Stimulated activated naive CD8-positive, alpha-beta T cell treated with anti-CD3 and anti-CD28 coated beads, Interleukin-15, Interleukin-2, amounts not matched to agents 100 U/mL and 50 U/mL, for 24 hours (primary cell): ENCODE measurements at places on chromosomes 11 and 22.

DNA sequence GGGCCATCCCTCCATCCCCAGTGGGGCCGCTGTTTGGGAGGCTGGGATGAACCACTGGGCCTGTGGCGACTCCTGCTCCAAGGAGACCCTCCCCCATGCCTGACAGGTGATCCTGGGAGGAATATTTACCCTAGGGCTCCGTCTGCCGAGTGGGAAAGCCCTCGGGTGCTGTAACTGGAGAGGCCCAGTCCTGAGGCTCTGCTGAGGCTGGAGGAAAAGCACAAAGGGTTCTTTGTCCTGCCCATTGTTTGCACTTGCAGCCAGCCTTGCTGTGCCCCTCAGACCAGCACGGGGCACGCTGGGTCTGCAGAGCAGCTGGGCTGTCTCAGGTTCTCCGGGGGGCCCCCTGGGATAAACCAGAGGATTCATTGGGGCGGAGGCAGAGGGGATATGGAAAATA, 321.1 kb downstream of the MN1 start:
- no peak for DNase-seq

- no peak for DNase-seq
Measured at GRCh38 chr11:14059491-14059890, 97.0 kb downstream of the SPON1 start.

- DNase-seq = peak; percentile 14
Measured at GRCh38 chr22:24938741-24939341, 7.7 kb downstream of the LHFPL7 start.

DNA sequence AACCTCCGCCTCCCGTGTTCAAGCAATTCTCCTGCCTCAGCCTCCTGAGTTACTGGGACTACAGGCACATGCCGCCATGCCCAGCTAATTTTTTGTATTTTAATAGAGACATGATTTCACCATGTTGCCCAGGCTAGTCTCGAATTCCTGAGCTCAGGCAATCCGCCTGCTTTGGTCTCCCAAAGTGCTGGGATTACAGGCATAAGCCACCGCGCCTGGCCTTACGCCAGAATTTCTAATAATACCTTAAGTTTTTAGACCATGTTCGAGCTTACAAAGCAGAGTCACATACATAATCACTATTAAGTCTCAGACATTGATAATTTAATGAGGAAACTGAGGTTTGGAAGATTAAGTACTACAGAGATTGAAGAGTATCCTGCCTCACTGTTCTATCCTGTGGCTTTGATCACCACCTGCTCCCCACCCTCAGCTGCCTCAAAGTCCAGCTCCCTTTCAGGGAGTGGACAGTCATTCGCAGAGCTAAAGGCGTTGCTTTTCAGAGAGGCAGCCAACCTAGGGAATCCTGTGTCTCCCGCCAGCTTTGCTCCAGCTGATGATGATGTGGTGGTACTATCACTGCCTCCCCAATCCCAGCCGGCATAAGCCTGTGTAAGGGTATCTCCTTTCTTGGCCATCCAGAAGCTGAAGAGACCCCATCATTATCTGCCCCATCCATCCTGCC, 7.7 kb downstream of the UBASH3B start:
- no peak for DNase-seq

DNA sequence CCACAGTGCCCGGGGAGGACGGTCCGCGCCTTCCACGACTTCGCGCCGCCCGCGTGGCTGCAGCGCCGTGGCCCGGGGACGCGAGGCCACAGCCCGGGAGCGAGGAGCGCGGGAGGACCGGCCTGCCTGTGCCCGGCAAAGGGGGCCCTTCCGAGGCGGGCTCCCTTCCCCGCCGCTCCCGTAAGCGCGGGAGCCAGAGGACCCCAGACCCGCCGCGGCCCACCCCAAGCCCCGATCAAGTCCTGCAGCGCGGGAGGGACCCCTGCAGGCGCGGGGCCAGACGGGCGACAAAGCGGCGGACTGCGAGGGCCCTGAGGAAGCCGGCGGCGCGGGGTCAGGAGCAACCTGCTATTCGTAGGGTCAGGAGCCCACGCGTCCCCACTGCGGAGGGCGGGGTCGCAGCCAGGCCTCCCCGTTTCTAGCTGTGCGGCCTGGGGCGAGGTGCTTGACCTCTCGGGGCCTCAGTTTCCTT, 110.3 kb downstream of the WNT7B start:
- DNase-seq = no peak

- DNase-seq = peak; percentile 83
Measured at GRCh38 chr11:64856382-64857227, 12.2 kb upstream of the CDC42BPG start.

GRCh38 chr11:59815754-59816153, 5.2 kb upstream of the MRPL16 start:
- DNase-seq = no peak

DNA sequence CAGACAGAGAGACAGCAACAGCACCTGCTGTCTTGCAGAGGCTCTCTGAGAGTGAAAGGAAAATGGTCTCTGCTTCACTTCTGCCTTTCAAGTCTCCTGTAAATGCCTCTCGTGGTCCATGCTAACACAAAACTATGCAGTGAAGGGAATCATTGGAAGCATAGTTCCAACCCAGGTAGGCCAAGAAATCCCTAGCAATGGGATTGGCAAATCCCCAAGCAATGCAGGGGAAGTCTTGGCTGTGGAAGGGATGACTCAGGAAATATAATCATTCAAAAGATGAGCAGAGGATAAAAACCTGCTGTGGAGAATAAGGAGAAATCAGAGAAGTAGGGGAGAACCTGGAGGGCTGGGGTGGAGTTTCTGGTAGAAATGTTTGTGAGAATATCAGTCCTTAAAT, 216.1 kb upstream of the ZBED5 start:
- no peak for DNase-seq

DNA sequence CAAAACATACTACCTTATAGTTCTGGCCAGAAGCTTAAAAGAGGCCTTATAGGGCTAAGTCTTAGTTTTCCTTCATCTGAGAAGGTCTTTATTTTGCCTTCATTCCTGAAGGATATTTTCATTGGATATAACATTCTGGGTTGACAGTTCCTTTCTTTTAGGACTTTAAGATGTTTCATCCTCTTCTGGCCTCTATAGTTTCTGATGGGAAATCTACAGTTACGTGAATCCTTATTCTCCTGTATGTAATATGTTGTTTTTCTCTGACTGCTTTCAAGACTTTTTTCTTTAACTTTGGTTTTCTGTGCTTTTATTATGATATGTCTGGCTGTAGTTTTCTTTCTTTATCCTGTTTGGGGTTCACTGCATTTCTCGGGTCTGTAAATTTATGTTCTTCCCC, 48.2 kb downstream of the BCR start:
- DNase-seq = no peak

DNA sequence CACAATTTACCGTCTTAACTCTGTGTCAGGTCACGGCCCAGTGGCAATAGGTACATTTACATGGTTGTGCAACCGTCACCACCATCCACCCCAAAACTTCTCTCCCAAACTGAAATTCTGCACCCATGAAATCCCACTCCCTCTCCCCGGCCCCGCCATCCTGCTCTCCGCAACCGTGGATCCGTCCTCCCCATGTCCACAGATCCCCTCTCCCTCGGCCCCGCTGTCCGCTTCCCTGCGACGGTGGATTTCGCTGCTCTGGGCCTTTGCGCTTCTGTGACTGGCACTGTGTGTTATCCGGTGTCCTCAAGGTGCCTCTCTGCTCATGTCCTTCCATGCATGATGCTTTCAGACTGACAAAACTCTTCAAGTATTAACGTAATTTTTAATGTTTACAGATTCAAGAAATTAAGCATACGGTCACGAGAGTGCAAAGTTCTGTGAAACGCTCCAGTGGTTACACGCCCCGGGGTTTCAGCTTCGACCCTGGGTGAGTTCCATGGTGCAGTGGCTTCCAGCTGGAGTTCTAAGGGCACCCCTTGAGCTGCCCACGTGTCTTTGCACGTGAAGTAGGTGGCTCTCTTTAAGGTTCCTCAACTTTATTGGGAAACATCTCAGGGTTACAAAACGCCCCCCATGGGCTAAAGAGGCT, 76.4 kb downstream of the KCNQ1 start:
- DNase-seq = no peak

DNA sequence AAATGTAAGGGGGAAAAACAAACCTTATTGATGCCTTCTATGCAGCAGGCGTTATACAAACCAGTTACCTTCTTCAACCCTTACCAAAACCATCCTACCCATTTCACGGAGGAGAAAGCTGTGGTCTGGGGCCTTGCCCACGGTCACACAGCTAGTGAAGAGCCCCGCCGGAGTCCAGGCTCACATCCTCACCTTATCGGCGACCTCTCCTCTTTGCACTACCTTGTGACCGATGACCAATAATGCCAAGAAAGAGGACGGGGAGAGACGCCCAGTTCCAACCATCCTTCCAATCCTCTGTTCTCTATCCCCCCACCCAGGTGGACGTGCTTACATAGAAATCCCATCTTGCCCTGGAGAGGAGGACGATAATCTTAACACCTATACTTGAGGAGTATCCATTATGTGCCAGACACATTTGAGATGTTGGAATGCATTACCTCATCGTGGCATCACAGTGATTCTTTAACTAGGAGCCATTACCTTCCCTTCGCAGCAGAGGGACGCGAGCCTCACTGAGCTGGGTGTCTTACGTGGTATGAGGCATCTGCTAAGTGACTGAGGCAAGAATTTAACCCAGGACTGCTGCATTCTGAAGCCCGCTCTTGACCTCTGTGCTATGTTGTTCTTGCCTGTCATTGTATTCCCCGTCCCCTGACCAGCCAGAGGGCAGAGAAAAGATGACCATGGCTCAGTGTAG, 253.7 kb upstream of the B3GAT1 start:
- DNase-seq = no peak

- DNase-seq = no peak
Measured at GRCh38 chr11:75596914-75597313, 34.9 kb downstream of the SERPINH1 start.

- DNase-seq = no peak
Measured at GRCh38 chr22:20853236-20853660, 5.4 kb downstream of the PI4KA start.

DNA sequence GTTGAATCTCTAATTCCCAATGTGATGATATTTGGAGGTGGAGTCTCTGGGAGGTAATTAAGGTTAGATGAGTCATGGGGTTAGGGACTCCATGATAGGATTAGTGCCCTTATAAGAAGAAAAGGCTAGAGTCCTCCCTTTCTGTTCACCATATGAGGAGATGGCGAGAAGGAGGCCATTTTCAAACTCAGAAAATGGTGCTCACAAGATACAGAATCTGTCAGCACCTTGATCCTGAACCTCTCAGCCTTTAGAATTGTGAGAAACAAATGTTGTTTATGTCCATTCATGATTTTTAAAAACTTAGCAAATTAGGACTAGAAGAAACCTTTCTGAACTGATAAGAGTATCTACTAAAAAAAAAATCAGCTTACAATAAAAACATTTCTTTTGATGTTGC, 57.7 kb upstream of the RASSF10 start:
- DNase-seq = no peak

- DNase-seq = no peak
Measured at GRCh38 chr11:44766972-44767278, 40.2 kb downstream of the TSPAN18 start.

GRCh38 chr11:114606003-114606801, 10.6 kb upstream of the NXPE4 start:
- DNase-seq = no peak

- no peak for DNase-seq
Measured at GRCh38 chr11:83976086-83976485, 689.9 kb upstream of the CCDC90B start.

- no peak for DNase-seq
Measured at GRCh38 chr11:17273668-17274282, 2.8 kb upstream of the NUCB2 start.

DNA sequence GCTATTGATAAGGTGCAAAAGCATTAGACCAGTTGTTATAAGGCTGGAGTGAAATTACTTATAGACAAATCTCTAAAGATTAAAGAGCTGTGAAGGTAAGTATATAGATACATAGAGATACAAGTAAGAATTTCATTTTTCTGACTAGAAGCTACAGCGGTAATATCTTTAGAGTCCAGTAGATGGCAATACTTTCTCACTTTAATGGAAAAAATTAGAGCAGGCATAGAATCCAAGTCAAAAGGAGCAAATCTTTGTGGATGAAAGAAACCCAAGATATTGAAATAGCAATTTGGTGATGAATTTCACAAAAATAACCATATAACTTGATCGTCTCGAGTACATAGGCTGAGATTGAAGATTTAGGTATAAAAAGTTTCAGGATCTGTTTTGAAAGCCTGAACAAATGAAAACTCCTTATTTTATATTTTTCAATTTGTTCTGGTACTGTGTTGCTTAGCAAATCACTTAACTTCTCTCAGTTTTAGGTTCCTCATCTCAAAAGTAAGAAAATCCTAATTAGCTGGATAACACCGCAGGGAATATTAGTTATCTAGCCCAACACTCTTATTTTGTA, 81.9 kb downstream of the UVRAG start:
- DNase-seq = no peak

- DNase-seq = no peak
Measured at GRCh38 chr11:61959114-61959513, 8.3 kb downstream of the FTH1 start.

- DNase-seq = no peak
Measured at GRCh38 chr22:48478529-48479265, 1349.0 kb downstream of the BRD1 start.

DNA sequence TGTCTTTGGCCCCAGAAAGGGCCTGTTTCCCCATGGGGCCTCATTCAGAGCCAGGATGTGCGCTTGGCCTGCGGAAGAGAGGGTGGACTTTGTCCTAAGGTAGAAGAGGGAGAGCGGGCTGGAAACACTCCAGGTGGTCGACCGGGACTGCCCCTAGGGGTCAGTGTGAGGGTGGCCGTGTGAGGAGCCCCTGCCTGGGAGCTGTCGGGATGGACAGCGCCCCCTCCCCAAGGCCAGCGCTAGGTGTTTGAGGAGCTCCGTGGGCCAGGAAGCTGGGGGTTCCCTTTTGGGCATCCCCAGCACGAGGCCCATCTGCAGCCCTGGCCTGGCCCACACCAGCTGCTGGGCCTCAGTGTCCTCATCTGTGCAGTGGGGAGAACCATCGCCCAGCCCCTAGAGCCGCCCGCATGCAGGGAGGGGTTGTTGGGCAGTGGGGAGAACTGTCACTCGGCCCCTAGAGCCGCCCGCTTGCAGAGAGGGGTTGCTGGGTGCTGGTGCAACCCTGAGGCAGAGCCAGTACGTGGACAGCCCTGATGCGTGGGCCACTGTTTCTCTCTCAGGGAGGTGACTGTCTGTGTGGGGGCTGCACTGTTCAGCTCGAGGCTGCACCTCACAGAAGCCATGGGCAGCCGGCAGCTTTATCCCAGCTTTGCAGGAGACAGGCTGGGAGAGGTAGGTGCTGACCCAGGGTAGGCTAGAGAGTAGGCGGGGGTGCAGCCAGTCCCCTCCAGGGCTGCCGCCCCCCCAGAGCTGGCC, 1319.9 kb downstream of the BRD1 start:
- DNase-seq = no peak

DNA sequence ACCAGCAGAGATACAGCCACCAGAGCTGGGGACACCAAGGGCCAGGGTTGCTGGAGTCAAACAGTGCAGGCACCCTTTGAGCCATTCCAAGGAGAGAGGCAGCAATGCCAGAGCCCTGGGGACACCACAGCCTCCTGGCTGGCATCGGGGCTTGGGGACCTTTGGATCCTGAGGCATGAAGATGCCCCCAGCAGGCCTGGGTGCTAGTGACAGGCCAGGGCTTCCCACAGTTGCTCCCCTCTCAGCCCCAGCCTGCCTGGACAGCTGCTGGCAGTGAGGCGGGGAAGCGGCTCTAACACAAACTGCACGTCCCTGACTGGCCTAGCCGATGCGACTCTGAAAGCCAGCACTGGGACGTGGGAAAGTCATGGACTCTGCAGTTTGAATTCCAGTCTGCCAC, 2.7 kb downstream of the CD5 start:
- no peak for DNase-seq

GRCh38 chr22:36753916-36754315, 22.0 kb downstream of the IFT27 start:
- DNase-seq = no peak
